Activated CD8-positive, alpha-beta memory T cell treated with anti-CD3 and anti-CD28 coated beads for 1 hour (primary cell): ENCODE measurements at places on chromosomes 11 and 22.

DNA sequence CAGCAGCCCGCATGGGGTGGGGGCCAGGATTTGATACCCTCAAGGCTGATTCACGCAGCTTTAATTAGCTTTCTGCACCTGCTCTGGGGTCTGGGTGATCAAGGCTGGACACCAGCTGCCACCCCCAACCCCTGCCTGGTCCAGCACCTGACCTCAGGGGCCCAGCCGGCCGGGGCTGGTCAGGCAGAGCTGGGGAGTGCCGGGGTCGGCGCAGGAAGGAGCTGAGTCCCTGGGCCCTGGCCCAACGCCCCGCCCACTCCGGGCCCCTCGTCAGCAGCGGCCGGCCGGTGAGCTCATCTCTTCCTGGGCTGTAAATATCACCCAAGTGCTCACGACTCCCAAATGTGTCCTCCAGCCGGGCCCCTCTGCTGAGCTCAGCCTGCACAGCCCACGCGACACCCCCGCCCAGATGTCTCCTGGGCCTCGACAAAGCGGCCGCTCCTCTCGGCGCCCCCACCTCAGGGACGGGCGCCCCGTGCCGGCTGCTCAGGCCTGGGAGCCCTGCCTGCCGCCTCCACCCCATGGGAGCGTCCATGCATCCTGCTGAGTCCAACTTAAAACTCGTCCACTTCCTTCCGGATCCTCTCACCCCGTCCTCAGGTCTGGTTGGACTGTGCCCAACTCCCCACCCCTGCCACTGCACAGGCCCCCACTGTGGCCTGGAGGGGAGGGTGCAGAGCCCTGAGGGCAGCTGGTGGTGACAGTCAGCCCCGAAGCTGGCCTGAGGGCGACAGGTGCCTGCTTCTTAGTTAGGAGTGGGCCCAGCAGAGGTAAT lies 29.0 kb downstream of the RTN4R start:
- no peak for DNase-seq

- no peak for DNase-seq
These were observed 91.7 kb downstream of the PDE2A start for GRCh38 chr11:72582206-72583176.

DNA sequence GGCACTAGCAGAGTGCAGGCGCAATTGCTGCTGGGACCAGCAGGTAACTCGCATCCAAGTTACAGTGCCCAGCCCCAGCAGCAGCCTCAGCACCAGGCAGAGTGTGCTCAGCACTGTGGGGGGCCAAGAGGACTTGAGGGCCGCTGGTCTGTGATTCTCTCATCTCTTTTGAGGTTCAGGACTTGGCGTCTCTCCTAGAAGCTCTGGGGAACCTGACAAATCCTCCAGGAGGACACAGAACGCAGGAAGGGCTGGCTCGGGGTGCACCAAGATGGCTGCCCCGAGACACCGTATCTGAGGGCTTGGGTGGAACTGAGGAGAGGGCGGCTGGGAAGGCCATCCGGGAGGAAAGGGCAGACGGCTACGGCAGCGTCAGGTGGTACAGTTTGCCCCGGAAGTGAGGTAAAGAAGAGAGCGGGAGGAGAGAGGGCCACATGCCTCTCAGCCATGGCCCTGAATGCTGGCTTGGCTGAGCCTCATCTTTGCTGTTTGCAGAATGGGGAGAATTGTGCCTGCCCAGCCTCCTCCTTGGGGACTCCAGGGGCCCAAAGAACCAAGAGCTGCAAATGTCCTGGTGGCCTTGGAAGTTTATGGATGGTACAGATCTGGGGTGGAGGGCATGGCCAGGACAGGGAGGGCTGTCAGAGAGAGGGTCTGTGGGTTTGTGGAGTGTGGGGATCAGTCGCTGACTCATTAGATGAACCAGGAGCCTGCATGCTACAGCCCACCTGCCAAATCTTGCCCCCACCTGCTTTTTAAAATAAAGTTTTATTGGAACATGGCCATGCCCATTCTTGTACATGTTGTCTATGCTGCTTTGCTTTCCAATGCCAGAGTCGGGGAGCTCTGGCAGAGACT lies 78.0 kb downstream of the MYEOV start:
- DNase-seq: no peak

DNA sequence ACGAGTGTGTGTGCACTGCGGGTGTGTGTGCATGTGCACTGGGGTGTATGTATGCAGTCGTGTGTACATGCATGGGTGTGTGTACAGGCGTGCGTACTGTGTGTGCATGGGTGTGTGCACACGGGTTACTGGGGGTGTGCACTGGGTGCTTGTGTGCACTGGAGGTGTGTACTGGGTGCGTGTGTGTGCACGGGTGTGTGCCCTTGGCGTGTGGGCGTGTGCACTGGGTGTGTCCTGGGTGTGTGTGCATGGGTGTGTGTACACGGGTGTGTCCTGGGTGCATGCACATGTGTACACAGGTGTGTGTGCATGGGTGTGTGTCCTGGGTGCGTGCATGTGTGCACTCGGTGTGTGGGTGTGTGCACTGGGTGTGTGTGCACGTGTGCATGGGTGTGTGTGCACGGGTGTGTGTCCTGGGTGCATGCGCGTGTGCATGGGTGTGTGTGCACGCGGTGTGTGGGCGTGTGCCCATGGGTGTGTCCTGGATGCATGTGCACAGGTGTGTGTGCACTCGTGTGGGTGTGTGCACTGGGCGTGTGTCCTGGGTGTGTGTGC lies 39.1 kb downstream of the BRSK2 start:
- DNase-seq: no peak

DNA sequence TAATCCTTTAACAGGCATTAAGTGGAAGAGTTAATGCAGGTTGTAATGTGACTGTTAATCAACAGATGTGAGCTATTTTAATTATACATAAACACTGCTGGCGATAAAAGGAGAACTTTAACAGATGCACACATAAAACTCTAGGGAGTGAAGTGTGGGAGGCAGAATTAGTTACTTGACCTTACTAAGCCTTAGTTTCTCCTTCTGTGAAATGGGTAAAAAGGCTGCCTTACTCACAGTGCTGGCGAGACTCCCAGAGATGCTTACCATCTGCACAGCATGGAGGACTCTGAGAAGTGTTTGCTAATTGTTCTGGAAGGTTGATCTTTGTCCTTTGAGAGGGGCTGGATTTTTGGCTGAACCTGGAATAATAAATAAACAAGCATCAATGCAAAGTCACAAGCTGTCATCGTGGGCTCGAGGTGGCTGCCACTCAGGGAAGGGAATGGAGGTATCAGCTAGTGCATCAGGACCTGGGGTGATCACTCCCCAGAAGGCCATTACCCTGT lies 58.6 kb upstream of the MPEG1 start:
- no peak for DNase-seq

GRCh38 chr11:101912823-101913284 lies 2.0 kb upstream of the CEP126 start:
- DNase-seq: no peak

- DNase-seq: no peak
These were observed 167.2 kb downstream of the TRIM29 start for GRCh38 chr11:119970555-119971304.

GRCh38 chr22:22810471-22810870 lies 77.1 kb upstream of the IGLL5 start:
- no peak for DNase-seq

GRCh38 chr22:20427104-20427944 lies 10.3 kb downstream of the SCARF2 start:
- no peak for DNase-seq

DNA sequence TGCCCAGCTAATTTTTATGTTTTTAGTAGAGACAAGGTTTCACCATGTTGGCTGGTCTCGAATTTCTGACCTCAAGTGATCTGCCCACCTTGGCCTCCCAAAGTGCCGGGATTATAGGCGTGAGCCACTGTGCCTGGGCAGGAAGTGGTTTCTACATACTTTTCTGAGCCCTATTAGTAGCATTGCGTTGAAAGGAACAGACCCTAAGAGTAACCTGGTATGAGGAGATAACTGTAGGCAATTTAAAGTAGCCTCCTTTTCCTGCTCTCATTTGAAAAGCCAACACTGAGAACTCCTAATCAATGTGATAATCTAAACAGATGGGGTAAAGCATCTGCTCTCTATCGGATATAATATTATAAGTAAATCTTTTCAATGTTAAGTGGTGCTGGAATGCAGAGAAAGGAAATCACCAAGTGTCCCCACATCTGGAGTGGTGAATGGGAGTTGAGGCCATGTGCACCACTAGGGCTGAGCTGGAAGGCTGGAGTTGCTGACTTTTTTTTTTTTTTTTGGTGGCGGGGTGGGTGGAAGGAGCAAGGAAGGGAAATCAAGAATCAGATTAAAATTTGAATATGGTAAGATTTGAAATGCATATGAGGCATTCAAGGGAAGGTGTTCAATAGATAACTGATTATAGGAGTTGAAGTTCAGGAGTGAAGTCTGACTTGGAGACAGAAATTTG lies 20.7 kb downstream of the PDHX start:
- no peak for DNase-seq

DNA sequence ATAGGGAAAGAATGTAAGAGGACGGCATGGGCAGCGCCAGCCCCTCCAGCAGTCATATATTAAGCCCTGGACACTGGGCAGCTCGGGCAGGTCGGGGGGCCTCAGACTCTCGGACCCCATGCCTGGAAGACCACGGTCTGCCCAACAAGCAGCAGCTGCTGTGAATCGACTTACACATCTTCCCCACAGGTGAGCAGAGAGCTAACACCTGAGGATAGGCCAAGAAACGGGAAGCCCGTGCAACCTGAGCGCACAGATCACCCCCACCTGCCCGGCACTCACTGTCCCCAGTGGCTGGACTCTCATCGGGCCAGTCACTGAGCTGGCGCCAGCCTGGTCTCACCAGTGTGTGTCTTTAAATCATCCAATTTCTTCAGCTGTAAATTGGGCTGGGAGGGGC lies 4.7 kb upstream of the TCF20 start:
- DNase-seq: no peak

DNA sequence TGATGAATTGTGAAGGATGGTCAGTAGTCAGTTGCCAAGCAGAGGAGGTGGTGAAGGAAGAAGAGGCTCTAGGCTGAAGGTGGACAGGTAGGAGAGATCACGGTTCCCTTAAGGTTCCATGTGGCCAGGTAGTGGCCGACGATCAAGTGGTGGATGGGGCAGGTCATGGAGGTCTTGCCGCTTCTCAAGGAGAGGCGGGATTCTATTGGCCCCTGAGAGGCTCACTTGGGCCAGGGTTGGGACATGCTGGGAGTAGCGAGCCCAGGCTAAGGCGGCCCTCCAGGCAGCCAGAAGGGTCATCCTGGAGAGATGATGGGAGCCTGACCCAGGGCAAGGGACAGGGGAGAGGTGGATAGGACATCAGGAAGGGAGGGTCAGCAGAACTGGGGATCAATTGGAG lies 20.9 kb upstream of the TMPRSS4 start:
- DNase-seq: no peak

DNA sequence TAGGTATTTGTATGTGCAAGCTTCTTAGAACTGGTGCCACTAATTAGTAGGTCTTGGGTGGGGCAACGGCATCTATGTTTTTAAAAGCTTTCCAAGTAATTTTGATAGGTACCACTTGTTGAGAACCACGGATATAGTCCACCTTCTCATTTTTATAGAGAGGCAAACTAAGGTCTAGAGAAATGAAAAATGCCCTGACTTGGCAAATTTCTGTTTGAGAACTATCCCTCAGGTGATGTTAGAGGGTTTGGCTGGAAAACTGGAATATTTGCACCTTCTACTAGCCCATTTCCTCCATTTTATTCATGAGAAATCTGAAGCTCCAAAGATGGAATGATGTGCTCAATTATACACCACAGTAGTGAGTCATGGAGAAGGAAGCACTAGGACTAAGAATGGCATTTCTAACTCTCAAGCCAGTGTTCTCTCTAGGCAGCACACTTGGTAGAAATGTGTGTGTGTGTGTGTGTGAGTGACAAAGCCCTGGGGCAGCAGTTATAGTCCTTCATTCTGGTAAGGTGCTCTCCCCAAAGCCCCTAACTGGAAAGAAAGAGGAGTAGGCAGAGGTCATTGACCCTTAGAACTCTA lies 1.8 kb upstream of the TMEM86A start:
- no peak for DNase-seq

DNA sequence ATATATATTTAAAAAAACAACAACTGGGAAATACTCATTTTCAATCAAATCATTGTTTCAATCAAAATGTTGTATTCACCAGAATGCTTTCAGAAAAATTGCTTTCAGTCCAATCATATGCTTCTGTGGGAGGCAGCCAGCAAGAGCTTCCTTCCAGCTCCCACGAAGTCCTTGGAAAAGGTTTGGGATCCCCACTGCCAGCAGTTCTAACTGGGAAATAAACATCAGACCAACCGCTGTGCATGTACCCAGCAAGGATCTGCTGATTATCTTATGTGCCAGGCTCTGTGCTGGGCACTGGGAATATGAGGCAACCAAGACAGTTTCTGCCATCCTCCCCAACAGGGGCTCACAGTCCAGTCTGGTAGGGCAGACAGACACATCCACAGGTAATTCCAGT lies 10.8 kb downstream of the RPS13 start:
- DNase-seq: no peak

- no peak for DNase-seq
These were observed 51.3 kb upstream of the CDON start for GRCh38 chr11:126113963-126114362.

DNA sequence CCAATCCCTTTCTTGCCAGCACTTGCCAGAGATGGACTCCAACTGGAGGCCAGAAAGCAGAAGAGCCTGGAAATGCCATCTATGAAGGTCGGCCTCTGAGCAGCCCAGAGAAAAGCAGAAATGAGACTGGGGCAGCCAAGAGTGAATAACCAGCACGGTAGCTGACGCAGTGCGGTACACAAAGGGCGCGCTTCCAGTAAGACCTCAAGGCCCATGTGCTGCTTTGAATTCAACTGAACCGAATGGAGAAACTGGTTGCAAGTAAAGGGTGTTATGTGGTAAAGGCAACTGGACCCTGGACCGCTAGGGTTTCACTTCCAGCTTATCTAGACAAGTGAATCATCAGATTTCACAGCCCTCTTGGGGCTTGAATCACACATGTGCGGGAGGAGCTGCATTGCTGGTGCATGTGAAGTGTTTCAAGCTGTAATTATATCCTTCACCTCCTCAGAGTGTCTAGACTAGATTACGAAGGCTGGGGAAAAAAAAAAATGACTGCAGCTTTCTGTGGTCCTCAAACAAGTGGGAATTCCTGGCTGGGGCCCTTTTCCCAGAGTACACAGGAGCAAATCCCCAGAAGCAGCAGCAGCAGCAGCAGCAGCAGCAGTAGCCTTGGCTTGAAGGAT lies 128.9 kb downstream of the CCDC34 start:
- DNase-seq: no peak

DNA sequence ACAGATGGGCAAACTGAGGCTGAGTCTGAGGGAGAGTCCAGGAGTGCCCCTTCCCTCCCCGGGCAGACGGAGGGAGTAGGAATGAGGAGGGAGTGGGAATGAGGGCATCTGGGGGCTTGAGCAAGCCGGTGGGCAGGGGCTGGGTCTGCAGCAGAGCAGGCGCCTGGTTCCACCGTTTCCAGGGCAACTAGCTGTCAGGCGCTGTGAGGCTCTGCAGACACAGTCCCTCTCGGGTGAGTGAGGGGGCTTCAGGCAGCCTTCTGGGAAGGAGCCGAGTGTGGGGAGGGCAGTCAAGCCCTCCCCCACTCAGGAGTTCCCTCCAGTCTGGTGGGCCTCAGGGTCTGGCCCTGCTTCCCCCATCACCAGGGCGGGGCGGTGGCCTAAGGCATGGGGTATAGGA lies 19.0 kb downstream of the TMEM258 start:
- DNase-seq: no peak

- no peak for DNase-seq
These were observed 533.0 kb downstream of the KCNA4 start for GRCh38 chr11:29483831-29484230.
